ENCODE measurements at places on chromosomes 3 and 15. TPM values are rescaled to one million over a fixed set of nuclear protein-coding genes. Genes with fewer than 3 reads are reported as not detected.

DNA sequence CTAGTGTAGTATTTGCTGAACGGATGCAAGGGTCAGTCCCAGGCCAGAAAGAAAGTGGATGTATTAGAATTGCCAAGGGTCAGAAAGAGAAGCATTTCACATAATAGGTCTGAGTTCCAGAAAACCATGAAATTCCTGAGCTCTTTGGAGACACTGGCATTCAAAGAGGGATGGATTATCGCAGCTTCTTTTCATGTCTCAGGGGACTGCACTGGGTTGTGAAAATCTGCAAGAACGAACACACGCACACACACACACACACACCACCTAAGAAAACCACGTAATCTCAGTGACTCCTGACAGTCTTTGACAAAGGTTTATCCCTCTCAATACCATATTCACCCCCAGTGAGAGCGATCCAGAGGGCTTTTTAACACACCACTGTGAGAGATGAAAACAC, 57.9 kb downstream of the TIPARP start:
- no peak for DNase-seq

GRCh38 chr3:11367143-11367693, 95.0 kb downstream of the ATG7 start:
- DNase-seq: peak; percentile 86

DNA sequence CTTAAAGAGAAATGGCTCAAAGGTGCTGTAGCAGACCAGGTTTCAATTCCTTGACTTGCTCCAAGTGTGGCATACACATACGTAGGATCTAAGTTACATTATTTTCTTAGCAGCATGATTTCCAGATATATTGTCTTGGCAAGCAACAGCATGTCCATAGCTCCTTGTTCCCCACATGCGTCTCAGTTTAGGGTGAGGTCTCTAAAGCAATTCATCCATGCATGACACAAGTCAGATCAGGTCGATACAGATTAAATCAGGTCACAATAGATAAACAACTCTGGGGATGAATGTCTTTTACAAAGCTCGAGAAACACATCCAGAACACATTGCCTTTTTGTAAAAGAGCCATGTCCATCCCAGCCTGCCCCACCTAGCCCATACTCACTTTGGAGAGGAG, 108.9 kb upstream of the ABHD17C start:
- no peak for DNase-seq

DNA sequence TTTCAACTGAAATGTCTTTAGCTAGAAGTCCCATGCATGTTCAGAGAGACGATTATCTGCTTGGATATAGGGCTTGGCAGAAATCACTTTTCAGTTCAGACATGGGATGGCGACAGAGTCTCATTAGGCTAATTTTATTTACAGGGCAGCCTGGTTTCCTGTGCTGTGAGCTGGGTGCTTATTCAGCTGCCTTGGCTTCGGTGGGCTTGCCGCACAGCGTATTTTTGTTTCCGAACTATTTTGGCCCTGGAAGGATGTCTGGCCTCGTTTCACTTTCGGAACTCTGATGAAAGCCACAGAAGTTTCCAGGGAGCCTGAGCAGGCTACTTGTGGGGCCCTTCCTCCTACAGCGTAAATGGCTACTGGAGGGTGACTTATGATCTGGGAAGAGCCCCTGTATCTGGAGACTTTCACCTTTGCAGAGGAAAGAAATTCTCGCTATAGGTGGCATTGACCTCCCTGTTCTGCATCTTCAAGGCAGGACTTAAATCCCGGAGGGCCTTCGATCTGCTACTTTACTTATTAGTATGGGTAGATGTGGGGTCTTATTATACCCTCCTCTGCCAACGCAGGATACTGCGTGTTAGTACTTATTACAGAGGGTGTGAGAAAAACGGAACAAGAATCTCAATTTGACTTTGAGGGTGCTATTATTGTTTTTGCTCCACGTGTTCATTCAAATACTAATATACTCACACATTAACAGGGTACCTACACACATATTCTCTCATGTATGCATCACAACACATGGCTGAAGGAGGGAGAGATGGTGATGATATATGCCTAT, 364.0 kb upstream of the RBMS3 start:
- peak; percentile 88 for DNase-seq

DNA sequence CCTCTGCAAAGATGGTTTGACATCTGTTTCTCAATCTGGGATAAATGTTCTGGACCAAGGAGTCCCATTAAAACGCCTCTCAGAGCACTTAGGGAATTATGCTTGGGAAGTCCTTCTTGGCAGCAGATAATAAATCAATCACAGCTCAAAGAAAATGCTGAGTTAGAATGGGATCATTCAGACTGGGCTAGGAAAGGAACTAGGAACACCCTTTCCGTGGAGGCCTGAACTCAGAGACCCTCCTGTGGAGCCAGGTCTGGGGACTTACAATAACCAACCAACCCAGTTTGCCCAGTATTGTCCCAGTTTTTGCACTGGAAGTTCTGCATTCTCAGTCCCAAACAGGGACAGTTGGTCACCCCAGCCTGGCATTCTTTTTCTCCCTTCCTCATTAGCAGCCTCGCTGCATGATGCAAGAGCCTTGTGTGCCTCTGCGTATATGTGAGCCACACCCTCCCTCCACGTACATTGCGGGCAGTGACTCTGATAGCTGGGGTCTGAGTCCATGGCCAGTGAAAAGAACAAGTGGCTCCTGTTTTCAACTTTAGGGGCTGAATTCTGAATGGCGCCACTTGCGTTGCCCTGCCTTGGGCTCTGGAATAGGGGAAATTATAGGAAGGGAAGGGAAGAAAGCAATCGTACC, 88.7 kb downstream of the SEMA5B start:
- DNase-seq: no peak

DNA sequence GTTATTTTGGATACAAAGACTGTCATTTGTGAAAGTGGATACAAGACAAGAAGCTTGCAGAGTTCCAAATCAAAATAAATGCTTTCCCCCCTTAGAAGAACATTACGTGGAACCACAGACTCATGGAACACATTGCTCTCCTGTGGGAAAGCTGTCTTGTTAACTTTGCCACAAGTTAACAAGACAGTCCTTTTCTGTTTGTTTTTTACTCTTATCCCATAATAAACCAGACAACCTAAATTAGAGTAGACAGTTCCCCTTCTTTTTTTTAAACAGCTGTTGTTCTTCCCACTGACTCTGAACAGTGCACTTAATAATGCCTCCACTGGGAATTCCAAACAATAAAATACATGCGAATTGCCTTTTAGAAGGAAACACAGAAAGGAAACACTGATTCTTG, 255.3 kb upstream of the UBE2E2 start:
- no peak for DNase-seq

- DNase-seq: peak; percentile 100
Observed at GRCh38 chr15:84911879-84912660, 27.6 kb downstream of the SLC28A1 start.

GPR87 gene
- 0.18 TPM for total RNA-seq

CACNA2D3 gene
- not detected for total RNA-seq

All from fibroblast of the aortic adventitia (primary cell).